ENCODE measurements at places on chromosomes 12 and 14.

DNA sequence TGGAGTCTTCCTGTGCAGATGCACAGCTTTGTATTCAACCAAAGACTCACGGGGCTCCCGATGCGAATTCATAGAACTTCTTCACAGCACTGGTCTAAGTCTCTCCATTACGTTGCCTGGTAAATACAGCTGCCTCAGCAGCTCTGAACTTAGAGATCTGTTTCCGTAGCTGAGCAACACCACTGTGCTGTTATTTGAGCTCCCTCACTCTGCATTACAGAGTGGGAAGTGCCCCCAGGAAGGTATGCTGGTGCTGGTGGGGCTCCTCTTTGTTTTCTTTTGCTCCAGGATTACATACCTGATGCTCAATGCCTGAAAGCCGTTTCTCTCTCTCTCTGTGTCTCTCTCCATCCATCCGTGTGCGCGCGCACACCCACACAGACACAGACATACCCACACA is 227.5 kb upstream of the RMST start:
- DNase-seq = no peak

DNA sequence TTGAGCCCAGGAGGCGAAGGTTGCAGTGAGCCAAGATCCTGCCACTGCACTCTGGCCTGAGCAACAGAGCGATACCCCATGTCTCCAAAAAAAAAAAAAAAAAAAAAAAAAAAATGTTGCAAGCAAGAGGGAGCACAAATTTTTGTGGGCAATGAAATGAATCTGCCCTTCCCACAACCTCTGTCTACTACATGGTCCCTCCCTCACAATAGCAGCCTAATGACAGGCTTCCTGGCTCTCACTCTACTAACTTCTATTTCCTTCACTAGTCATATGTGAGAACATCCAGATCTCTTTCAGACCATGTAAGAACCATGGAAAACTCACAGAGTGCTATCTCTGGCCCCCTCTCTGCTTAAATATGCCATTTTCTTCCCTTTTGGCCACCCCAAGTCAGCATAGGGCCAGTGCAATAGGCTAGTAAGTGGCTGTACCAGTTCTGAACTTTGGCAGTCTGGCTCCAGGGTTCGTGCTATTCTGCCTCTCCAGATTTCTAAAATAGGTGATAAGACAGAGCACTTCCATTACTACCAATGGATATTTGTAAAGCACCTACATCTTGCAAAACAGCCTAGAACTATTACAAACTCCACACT is 7.1 kb downstream of the OSBPL8 start:
- no peak for DNase-seq

DNA sequence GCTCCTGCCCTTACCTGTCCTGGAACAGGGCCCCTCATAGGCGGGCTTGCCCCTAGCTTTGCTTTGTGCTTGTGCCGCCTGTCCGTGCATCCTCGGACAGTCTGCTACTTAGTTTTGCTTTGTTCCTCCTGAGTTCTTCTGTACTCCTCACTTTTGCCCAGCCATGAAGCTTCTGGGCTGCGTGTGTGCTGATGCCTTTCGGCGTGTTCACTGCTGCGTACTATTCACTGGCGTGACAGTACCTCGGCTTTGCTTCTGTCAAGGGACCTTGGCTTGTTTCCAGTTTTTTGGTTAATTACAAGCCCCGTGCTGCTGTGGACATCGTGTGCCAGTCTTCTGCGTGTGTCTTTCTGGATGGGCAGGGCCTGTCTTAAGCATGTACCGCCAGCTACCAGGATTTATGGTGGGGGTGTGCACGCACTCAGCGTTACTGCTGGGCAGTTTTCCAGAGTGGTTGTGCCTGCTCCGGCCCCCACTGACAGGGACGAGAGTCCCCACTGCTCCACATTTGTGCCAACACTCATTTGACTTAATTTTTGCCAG is 2.5 kb downstream of the PACS2 start:
- DNase-seq = no peak

GRCh38 chr14:59632381-59632780 is 55.8 kb upstream of the CCDC175 start:
- DNase-seq = peak; percentile 65

GRCh38 chr14:91344096-91344495 is 73.5 kb downstream of the CCDC88C start:
- DNase-seq = no peak

DNA sequence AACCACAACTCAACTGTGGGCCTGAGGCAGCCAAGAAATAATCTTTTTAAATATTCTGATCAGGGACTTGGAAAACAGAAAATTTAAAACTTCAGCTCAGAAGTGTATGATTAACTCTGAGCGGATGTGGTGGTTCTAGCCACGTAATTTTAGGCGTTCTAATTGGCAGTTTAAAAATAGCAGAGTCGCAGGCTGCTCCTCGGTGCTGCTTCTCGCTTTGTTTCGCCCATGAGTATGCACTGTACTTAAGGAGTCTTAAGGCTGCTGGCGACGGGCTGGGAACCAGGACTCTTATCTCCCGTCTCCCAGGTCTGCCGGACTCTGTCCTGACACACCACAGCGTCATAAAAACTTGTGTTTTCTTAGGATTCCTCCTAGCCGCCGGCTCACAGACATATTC is 113.4 kb upstream of the PELI2 start:
- no peak for DNase-seq

DNA sequence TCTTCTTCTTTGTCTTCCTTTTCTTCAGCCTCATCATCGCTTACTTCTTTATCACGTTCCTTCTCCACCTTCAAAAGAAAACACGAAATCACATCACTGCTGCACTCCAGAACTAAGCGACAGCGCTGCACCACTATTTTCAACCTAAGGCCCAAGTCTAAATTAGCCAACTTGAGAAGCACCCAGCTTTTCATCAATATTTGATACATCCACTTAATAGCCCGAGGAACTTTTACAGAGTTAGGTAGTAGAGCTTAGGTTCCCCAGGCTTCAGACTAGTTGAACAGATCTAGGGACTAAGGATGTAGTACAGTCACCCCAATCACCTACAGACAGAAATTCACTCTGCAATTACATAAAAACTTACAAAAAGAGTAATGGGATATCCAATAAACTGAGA is 1.9 kb downstream of the HSP90AA1 start:
- DNase-seq = no peak

GRCh38 chr12:120618954-120619615 is 21.3 kb upstream of the CABP1 start:
- DNase-seq = no peak

- no peak for DNase-seq
These were observed 678.6 kb downstream of the TMTC2 start for GRCh38 chr12:83365317-83365716.

- DNase-seq = peak; percentile 87
These were observed 103.5 kb downstream of the WSCD2 start for GRCh38 chr12:108232565-108232964.

DNA sequence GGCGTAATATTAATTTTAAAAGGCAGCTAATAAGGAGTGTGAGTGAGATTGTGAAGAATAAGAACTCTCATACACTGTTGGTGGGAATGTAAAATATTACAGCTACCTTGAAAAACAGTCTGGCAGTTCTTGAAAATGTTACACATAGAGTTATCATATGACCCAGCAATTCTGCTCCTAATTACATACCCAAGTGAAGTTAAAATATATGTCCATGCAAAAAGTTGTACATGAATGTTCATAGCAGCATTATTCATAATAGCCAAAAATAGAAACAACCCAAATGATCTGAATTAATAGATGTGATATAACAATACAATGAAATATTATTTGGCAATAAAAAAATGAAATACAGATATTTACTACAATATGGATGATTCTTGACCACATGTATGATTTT is 68.2 kb downstream of the RASSF8 start:
- DNase-seq = no peak

- DNase-seq = no peak
These were observed 148.9 kb downstream of the PCNX1 start for GRCh38 chr14:71056168-71056567.

- DNase-seq = no peak
These were observed 44.6 kb downstream of the A2ML1 start for GRCh38 chr12:8867009-8867408.

- DNase-seq = no peak
These were observed 2.9 kb downstream of the CLMN start for GRCh38 chr14:95316821-95317220.
